ENCODE measurements at places on chromosomes 2 and 18. TPM values are rescaled to one million over a fixed set of nuclear protein-coding genes. Genes with fewer than 3 reads are reported as not detected.

DNA sequence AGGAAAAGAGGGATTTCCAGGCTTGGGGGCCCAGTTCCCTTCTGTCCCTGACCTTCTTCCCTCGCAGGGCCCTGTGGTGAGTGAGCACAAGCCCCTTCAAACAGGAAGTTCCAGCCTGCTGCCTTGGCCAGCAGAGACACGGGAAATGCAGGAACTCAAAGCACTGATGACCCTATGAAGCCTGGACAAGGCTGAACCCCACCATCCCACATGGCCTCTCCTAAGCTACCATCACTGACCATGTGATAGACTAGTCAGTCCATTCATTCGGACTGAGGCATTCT lies 196.4 kb downstream of the TNS1 start:
- DNase-seq, result no peak

DNA sequence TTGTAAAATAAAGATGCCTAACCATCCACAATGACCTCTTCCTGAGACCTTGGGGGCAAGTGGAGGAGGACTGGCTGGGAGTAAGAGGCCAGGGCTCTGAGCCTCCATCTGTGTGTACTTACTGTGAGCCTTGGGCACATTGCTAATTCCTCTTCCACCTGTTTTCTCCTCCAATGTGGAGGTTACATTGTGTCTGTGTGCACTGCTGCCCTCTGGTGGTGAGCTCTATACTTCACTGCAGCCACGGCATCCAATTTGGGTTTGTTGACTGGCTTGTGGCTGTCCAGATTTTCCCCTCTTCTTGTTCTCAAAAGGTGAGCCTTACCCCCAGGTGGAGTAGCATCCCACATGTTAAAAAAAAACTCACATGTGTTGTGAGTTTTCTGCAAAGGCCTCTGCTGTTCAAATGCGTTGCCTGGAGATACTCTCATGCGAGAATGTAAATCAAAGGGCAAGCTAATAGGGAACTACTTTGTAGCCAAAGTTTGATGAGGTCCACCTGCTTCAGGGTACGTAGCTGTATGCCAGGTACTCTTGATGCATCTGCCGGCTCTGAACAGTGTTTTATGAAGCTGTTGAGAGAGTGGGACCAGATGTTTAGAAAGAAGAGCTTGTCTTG lies 80.8 kb downstream of the APOB start:
- DNase-seq, result peak; percentile 84

- DNase-seq, result no peak
These were observed 30.5 kb downstream of the B3GNT7 start for GRCh38 chr2:231425811-231426703.

GRCh38 chr2:197944416-197945096 lies 140.2 kb downstream of the PLCL1 start:
- DNase-seq, result no peak

DNA sequence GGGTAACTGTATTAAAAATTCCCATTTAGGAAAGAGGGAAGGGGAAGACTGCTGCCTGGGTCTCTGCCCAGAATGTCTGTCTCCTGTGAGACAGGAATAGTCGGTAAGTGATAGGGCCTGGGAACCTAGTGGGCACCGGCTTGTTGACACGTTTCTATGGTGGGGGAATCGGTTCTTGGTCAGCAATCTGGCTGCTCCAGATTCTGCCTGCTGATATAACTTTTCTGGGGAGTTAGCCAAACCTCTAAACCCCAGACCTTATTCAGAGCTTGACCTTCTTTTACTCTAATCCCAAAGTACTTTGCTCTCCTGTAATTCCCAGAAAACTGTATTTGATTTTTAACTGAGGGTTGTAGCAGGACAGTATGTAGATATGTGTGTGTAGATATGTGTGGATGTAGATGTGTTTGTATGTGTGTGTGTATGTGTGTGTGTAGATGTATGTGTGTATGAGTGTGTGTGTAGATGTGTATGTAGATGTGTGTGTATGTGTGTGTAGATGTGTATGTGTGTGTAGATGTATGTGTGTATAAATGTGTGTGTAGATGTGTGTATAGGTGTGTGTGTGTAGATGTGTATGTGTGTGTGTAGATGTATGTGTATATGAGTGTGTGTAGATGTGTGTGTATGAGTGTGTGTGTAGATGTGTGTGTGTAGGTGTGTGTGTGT lies 61.8 kb upstream of the TXNDC2 start:
- DNase-seq, result no peak

DNA sequence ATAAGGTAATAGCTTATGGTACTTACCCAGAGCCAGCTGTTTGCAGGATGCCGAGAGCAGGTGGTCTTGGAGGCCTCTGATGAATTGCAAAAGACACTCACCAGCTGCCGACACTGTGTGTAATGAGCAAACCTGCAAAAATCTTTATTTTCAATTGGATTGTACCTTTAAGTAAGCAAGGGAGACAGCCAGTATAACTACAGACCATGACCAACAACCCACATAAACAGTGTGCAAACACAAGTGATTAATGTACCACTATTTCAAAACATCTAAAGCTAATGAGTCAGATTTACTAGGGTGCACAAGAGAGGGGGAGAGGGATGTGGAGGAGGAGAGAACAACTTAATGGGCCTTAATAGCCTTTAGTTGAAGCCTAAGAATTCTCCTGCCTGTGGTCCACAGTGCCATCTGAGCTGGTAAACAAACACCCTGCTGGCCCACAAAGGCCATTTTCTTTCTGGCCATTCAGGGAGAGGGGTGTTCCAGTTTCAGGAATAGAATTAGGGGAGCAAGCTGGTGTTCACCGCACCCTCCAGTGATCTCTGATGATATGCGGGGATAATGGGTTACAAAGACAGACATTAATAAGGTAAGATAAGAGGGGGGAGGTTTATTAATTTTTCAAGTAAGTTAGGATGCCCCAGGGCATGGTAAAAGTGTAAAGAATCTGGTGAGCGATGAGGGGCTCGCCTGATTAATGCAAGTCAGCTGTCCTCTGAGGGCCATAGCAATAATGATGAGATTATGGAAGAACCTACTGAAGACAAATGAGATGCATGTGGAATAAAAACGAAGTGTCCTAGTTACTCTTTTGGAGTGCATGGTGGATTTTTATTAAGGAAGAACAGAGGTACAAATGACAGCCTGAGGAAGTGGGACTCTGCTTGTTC lies 196.4 kb downstream of the HRH4 start:
- no peak for DNase-seq

GRCh38 chr2:142218471-142218870 lies 87.7 kb upstream of the LRP1B start:
- no peak for DNase-seq

DNA sequence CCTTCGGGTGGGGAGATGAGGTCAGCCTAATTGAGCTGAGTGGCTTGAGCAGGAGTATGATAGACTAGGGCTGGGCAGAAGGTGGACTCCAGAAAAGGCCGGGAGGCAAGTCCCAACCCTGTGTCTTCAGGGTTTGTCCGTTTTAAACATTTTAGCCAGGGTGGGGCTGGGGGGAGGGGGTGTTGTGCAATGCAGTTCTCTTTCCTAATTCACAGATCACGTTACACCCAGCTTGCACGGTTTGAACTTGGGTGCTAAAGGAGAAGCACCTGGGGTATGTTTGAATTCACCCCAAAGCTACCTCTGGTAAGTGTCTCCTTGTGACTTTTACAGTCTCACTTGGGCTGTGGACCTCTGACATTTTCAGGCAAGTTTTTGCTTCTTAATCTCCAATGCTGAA lies 233.3 kb downstream of the AGAP1 start:
- DNase-seq, result no peak

DNA sequence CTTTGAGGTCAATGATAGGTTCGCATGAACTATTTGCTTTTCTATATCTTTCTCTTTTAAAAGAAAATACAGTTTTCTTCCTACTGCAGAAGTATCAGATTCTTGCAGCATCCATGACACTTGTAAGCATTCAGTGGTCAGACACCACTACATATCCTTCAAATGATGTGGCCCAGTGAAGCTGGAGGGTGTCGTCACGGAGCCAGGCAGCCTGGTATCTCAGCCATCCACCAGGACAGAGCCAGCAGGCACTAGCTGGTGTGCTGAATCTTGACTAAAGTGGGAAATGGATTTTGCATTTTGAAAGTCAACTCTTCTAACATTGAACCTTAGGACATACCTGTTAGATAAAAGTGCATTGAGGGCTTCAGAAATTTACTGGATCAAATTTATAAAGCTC lies 5.4 kb downstream of the KLHL14 start:
- no peak for DNase-seq

DNA sequence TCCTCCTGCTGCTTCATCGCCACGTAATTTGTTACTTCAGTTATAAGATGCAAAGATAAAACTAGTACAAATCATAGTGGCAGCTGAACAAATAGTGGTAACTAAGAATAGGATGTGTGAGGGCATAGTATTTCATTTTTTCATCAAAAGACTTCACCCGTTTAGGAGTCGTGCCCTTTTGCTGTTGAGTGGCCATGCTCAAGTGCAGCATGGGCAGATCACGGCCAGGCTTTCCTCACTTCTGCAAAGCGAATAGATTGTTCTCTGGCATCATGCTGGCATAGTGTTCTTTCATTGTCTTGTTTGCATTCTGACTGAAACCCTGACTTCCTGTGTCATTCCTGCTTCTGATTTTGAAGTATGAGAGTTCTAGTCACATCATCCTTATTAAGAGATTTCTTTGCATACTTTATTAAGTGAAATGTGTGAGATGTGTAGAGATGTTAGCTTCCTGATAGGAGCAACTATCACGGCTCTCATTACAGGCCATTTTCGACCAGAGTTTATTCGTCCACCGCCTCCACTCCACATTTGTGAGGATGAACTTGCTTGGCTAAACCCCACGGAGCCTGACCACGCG lies 11.8 kb downstream of the CNOT11 start:
- no peak for DNase-seq

DNA sequence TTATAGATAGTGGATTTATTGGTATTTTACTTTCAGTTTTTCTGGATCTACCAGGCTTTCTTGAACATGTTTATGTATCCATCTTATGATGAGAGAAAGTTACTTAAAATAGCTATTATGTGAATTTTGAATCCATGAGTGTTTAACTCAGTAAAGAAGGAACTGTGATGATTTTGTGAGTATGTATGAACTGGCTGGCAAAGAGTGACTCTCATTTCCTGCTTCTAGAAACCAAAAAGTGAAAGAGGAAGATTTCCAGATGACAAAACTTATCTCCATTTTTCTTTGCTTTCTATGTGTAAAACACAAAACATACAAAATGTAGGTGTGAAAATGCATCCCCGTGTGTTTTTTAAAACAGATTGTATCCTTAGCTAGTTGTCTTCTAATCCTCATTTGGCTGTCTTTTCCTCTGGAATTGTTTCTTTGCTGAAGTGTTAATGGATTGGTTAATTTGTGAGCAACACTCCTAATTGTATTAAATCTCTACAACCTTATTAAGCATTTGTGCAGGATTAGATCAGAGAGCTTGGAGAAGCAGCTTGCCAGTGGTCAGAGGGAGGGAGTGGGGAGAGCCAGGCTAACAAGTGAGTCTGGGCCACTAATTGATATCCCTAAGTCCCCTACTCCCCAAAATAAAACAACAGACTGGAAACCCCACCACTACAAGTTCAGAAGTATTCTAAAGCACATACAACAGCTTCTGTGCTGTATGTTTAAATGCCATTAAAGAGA lies 23.9 kb downstream of the PTPRM start:
- DNase-seq, result no peak

- DNase-seq, result no peak
These were observed 114.4 kb upstream of the PDE1A start for GRCh38 chr2:182541268-182541667.

DNA sequence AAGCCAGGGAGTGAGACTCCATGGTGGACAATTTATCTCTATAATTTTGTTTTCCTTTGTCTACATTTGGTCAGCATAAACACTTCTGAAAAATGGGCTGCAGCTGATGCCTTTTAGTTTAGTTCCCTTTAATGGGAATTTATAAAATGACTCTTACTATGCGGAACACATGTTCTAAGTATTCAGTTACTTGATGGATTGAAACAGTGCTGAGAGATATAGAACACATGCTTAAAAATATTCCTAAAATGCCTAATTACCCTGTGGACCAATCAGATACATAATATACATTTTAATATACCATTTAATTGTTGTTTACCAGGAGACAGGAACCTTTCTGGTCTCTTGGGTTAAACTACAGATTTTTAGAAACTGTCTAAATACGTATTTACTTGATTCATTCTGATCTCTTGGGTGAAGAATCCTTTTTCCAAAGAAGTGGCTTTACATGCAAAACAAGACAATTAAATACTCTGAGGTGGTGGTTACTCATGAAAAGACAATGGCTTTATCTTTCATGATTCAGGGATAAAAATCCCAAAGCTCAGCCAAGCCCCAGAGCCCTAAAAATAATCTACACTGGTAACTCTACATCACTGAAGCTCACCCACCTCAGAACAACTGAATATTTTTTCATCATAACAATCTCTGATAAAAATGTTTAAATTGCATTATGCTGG lies 128.1 kb upstream of the SERTAD2 start:
- DNase-seq, result no peak

DNA sequence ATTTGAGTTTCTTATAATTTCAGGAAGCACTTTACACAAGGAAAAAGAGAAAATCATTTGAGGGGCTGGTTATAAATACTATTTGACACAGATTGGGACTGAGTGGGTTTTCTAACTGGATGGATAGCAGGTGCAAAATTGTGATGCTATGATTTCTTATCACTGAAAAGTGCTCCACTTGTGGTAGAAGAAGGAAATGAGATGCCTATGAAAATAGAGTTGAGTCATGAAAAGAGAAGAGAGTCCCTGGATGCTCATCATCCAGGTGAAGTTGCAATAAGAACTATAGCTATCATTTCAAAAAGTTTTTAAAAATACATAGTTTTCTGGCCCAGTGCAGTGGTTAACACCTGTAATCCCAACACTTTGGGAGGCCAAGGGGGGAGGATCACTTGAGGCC lies 39.4 kb upstream of the NFE2L2 start:
- no peak for DNase-seq

DNA sequence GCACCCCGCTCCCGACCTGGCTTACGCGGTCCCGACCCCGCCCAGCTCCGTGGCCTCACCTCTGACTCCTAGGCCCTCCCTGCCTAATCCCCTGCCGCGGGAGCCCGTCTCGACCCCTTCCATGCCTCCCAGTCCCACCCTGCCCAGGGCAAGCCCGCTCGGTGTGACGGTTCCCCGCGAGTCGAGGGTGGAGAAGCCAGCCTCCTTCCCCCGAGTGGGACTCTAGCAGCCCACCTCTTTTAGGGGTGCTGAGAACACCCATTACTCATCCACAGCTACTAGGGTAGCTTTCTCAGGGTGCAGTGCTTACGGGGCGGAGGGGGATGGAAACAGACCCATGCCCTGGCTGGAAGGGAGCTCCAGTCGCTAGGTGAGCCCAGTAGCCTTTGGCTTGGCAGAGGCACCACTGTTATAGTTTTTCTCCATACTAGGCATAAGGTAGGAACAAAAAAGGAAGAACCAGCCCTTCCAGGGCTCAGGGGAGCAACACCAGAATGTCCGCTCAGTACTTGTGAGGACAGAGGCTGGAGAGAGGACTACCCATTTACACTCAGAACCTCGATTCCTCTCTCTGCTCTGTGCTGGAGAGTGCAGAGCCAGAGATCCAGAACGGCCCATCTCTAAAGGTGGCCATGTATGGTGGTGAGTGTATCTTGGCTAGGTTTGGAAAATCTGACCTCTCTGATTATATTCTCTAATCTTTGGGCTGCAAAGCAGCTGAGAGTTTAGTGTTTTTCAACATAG lies 606 bp downstream of the AGBL5 start:
- DNase-seq, result no peak

The CFC1 gene
- polyA plus RNA-seq, result not detected

The AQP12A gene
- polyA plus RNA-seq, result not detected

The TLX2 gene
- 1.1 TPM for polyA plus RNA-seq

The PRSS56 gene
- 0.86 TPM for polyA plus RNA-seq

The HIBCH gene
- polyA plus RNA-seq, result 44.1 TPM

The DSEL gene
- polyA plus RNA-seq, result 2.7 TPM

The DAW1 gene
- 105 TPM for polyA plus RNA-seq

Data from testis (tissue), 5 donors.